Activated CD4-positive, alpha-beta T cell treated with anti-CD3 and anti-CD28 coated beads, Interleukin-2, amount 50 U/mL, for 4 hours (primary cell): ENCODE measurements at places on chromosomes 7 and 10.

GRCh38 chr7:25923741-25924460 lies 228.1 kb upstream of the NFE2L3 start:
- DNase-seq = no peak

DNA sequence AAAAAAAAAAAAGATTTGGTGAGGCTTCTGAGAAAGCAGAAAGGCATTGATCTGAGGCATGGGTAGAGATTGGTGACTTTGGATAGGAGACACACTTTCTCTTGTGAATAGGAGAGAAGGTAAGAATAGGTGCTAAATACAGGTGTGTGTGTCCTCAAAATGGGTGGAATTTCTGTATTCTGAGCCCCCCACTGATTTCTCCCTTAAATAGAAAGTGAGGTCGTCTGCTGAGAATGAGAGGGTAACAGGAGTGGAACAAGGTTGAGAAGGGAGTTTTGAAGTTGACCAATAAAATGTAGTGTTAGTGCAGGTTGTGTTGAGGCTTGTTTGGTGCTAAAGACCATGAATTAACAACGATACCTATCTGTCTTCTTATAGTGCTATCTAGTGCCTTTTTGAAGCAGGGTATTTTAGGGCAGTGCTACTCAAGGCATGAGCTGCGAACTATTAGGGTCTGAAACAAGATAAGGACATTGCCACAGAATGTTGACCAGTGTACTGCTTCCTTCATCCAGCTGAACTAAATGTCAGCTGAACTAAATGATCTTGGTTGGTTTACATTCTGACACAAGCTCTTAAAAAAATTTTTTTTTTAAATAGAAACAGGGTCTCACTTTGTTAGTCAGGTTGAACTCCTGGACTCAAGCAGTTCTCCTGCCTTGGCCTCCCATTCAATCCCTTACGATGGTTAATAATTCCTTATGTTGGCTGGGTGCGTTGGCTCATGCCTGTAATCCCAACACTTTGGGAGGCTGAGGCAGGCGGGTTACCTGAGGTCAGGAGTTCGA lies 12.4 kb downstream of the TRIM24 start:
- DNase-seq = no peak

DNA sequence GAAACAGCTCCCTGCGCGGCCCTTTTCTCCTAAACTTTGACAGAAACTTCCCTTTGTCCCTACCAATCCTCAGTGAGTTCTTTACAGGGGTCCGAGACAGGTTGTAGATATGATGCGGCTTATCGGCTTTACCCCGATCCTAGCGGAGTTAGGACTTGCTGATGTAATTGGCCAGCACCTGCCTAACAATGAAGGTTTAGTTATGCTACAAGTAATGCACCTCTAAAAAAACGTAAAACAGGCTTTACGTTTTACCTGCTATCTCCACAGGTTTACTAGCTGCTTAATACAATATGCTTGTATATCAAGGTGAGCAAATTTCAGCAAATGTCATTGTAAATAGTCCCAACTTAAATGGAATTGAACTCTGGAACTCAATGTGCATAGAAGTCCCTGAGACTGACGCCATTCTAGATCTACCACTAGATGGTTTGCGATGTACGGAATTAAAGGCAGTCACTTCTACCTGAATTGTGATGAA lies 697 bp upstream of the SNX13 start:
- DNase-seq = no peak

- DNase-seq = no peak
Observed at GRCh38 chr10:102627736-102628293, 16.5 kb upstream of the TRIM8 start.

- DNase-seq = no peak
Observed at GRCh38 chr10:92024700-92025099, 101.1 kb downstream of the BTAF1 start.

DNA sequence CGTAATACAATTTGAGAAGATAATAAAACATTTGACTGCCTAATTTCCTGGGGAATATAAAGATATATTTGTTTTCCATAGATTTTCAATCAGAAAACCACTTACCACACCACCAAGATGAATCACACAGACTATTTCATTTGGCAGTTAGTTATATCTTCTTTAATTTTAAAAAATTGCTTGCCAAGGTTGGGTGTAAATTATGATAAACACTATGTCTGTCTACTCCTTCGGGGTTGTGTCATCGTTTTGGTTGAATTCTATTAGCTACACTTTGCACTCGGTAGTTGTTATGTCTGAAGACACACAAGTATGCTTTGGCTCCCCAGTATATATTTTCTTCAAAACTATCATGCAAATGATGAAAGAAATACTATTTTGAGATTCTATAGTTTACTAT lies 594.8 kb upstream of the SEMA3D start:
- no peak for DNase-seq
